ENCODE measurements at places on chromosomes 5 and 9. TPM values are rescaled to one million over a fixed set of nuclear protein-coding genes. Genes with fewer than 3 reads are reported as not detected.

Gene SLC35D2
- 42.3 TPM for total RNA-seq

Gene PCSK5
- total RNA-seq = 8.1 TPM

- H3K27me3 ChIP-seq = peaks cover 80% of the 10 kb centered on the region
- no peak for DNase-seq
- no peak overlapping the region for H3K4me3 ChIP-seq
These were observed 31.8 kb upstream of the LMX1B start for GRCh38 chr9:126581893-126582292.

DNA sequence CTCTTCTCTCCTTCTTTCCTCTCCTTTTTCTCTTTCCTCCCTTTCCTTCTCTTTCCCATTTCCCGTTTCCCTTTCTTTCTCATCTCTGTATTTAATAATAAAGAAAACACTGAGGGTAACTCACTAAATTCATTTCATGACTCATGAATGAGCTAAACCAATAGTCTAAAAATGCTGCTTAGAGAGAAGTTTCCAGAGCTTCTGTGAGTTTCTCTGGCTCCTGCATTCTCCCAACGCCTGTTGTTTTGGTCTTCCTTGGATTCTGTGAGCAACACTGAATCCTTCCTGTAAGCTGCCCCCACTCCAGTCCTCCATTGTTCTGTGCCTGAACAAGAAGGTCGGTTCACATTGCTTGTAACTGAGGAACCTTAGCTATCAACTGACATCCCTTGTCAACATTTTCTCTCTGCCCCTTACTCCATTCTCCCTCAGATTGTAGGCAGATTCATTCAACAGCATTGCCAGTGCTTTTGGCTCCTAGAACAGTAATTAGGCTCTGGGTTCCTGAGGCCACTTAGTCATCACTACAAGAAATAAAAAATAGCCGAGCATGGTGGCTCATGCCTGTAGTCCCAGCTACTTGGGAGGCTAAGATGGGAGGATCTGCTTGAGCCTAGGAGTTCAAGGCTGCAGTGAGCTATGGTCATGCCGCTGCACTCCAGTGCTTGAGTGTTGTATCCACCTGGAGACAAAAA is 237.7 kb upstream of the KLF4 start:
- no peaks in the 10 kb centered on the region for H3K27me3 ChIP-seq
- no peak for DNase-seq
- no peak overlapping the region for H3K4me3 ChIP-seq

- H3K36me3 ChIP-seq = no peaks in the 10 kb centered on the region
- no peaks in the 10 kb centered on the region for H3K27me3 ChIP-seq
- no peaks in the 10 kb centered on the region for H3K4me1 ChIP-seq
- no peak for DNase-seq
These were observed 117.1 kb downstream of the NUDT12 start for GRCh38 chr5:103445426-103446035.
